GM23338 (cell line): ENCODE measurements at places on chromosomes 11 and 22. TPM values are rescaled to one million over a fixed set of nuclear protein-coding genes. Genes with fewer than 3 reads are reported as not detected.

DNA sequence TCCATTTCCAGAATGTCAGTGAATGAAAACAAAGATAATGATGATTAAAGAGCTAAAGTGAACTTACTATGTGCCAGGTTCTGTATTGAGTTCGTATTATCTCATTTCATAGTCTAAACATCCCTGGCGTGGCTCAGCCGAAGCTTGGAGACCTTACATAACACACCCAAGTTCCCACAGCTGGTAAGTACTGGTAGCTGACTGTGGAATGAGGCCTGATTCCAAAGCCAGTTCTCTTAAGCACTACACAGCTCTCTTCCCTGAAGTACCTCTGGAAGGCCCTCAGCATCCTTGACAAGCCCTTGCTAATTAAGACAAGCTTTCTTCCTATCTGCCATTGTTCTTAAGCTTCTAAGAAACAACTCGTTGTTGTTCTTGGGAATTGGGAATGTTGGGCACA lies 28.6 kb upstream of the NCAM1 start:
- no peak overlapping the region for H3K27ac ChIP-seq
- H3K4me3 ChIP-seq = no peak overlapping the region
- DNase-seq = no peak
- no peaks in the 10 kb centered on the region for H3K4me1 ChIP-seq
- no peaks in the 10 kb centered on the region for H3K36me3 ChIP-seq
- no peaks in the 10 kb centered on the region for H3K27me3 ChIP-seq

DNA sequence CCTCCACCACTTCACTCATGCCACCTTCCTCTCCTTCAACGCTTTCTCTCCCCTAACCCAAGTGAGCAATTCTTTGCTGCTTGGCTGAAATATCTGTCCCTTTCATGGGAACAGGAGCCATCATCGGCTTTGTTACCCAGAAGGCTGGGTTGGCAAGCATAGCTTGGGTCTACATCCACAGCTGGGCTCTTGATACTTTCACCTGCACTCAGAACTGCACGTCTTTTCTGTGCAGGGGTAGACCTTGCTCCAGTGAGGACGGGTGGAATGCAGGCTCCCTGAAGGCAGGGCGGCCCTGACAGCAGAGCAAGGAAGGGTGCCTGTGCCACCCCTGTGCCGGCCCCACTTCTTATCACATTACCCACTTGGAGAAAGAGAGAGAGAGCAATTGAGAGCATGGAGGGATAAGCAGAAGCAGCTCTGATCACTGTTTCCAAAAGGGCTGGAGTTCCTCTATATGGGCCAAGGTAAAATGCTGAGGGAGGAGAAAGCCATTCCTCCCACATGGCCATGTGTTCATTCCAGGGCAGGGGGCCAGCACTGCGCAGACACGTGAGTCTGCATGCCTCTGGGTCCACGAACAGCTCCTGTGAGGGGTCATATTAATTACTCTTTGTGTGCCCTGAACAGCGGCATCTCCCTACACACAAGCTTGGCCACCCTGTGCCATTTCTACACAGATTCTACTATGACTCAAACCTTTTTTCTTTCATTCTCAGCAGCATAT lies 181.8 kb downstream of the BUD13 start:
- H3K4me1 ChIP-seq = peaks cover 1% of the 10 kb centered on the region; the same call in 1 of the 2 replicates
- DNase-seq = no peak
- no peaks in the 10 kb centered on the region; the same call in 1 of the 2 replicates for H3K36me3 ChIP-seq
- H3K27ac ChIP-seq = no peak overlapping the region
- 0 out of 2 replicates have a peak, but pooled peaks cover 3% of the 10 kb centered on the region for H3K27me3 ChIP-seq

DNA sequence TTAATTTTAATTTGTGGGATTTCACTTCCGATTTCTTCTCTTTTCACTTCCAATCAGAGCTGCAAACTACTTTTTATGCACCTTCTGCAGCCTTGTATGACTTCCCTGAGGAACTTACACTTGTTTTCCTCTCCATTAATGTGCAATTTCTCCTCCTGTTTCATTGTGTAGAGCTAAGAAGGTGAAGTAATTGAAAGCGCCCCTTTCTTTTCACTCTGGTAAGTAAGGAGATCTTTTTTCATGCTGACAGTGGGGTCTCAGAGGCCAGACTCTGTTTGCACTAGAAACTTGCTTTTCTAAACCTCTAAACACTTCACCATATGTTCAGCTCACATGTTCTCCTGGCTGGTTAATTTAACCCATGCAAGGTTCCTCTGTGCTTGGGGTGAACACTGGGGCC lies 117.0 kb downstream of the FANCF start:
- no peak overlapping the region for H3K4me3 ChIP-seq
- no peak overlapping the region for H3K27ac ChIP-seq
- H3K36me3 ChIP-seq = no peaks in the 10 kb centered on the region
- no peaks in the 10 kb centered on the region for H3K27me3 ChIP-seq
- DNase-seq = no peak

DNA sequence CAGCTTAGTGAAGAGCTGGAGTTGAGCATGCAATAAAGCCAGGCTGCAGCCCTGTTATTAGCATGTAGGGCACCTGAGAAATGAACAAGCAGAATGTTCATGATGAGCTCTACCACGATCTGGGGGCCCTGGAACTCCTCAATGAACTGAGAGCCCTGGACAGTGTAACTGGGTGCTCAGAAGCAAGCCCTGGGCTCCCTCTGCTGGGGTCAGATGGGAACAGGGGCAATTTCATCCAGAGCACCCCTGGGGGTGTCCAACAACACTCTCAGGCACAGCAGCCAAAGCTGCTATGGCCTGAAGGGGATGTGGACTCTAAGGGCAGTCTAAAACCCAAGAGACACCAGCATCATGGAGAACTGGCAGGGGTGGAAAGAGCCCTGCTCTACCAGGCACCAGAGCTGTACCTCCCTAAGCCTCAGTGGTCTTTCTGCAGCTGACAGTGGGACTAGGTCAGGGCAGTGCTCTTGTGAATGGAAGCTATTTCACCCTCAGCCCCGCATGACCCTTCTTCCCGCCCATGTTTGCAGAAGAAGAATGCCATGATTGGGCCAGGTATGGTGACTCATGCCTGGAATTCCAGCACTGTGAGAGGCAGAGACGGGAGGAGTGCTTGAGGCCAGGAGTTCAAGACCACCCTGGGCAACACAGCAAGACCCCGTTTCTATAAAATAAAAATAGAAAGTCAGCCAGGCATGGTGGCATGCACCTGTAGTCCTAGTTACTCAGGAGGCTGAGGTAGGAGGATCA lies 28.9 kb downstream of the THOC5 start:
- DNase-seq = peak; percentile 63
- no peaks in the 10 kb centered on the region for H3K27me3 ChIP-seq
- H3K4me3 ChIP-seq = no peak overlapping the region
- no peak overlapping the region for H3K27ac ChIP-seq
- peaks cover 46% of the 10 kb centered on the region for H3K36me3 ChIP-seq

DNA sequence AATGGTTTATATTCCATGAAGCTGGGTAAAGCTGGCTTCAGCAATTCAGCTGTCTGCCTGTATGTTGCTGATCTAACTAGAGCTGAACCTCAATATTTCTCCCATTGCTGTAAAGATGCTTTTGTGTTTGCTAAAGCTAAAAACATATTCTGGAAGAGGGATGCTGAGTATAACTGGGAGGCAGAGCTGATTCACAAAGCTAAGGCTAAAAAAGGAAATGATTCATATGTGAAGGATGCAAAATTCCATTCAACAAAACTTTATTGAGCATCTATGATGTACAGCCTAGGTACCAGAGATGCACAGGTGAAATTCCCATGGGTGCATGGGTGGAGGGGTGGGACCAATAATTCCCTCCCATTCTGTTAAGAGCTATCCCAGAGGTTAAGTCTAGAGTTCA lies 193.9 kb downstream of the KIF18A start:
- no peak for DNase-seq
- H3K27ac ChIP-seq = no peak overlapping the region
- no peaks in the 10 kb centered on the region; the same call in 1 of the 2 replicates for H3K4me1 ChIP-seq
- H3K27me3 ChIP-seq = no peaks in the 10 kb centered on the region

- DNase-seq = no peak
- H3K27ac ChIP-seq = no peak overlapping the region
- no peaks in the 10 kb centered on the region for H3K36me3 ChIP-seq
- no peak overlapping the region for H3K4me3 ChIP-seq
These were observed 211.3 kb downstream of the MYO18B start for GRCh38 chr22:25953276-25953675.

GRCh38 chr11:12110201-12110713 lies at the start of gene MICAL2:
Gene MICAL2 (plus strand): TSS chr11:12110590. CDS start chr11:12162156, 51,566 bp downstream.
- peaks cover 4% of the 10 kb centered on the region for H3K4me1 ChIP-seq
- no peaks in the 10 kb centered on the region for H3K36me3 ChIP-seq
- no peak within 1 kb of the TSS for H3K27ac ChIP-seq
- peak within 1 kb of the TSS; percentile 77 for H3K4me3 ChIP-seq

GRCh38 chr22:22061085-22062077 lies 78.8 kb upstream of the TOP3B start:
- H3K4me3 ChIP-seq = no peak overlapping the region
- H3K36me3 ChIP-seq = no peaks in the 10 kb centered on the region
- no peak overlapping the region for H3K27ac ChIP-seq
- no peaks in the 10 kb centered on the region for H3K4me1 ChIP-seq
- DNase-seq = no peak
- peaks cover 100% of the 10 kb centered on the region for H3K27me3 ChIP-seq

DNA sequence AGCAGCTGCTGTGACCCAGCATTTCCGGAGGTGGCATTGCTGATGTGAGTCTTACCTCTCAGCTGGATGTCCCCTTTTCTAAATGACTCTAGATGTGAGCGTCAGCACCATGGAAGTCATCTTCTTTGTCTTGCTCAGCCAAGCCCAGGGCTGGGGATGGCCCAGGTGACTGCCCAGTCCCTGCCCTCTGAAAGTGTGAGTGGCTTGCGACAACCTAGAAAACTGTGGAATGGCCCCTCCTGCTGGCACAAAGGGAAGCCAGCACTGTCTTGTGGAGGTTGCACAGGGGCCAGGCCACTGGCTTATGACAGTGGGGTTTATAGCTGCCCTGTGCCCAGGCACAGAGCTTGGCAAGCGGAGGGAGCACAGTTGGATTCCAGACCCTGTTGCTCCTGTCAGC lies 6.2 kb downstream of the TUB start:
- H3K4me1 ChIP-seq = peaks cover 45% of the 10 kb centered on the region
- peak; percentile 65 for DNase-seq
- no peak overlapping the region for H3K27ac ChIP-seq
- no peaks in the 10 kb centered on the region for H3K36me3 ChIP-seq
- no peaks in the 10 kb centered on the region for H3K27me3 ChIP-seq

The ANKK1 gene
- 0.14 TPM in 1 of 2 replicates, not detected in the other for total RNA-seq

The P2RY2 gene
- 0.85 and 1.6 TPM in 2 replicates for total RNA-seq

The PRAME gene
- not detected in 2 replicates for total RNA-seq

The BCO2 gene
- 0.63 and 1.4 TPM in 2 replicates for total RNA-seq

The CLDN5 gene
- total RNA-seq = 1.4 and 3.2 TPM in 2 replicates
